RWPE2 (cell line): ENCODE measurements at places on chromosomes 5 and 9.

DNA sequence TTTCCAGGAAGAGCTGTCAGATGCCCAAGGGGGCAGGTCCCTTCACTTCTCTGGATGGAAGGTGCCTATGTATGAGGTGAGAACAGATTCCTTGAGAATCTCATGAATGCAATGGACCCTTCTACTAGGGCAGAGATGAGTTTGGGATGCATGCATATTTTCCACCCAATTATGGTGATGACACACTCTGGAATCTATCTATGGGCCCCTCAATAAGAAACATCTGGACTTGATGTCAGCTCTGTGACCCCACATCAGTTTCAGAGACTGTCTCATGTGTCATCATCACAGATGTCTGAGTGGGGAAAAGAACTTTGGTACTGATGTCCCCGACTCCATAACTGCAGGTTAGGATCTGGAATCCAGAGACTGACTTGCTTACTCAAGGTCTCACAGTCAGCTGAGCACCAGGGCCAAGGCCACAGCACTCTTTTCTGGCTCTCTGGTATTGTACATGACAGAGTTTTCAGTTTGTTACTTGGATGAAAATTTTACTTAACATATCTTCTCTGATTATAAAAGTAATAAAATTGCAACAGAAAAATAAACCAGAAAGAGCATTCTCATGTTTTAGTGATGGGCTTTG lies 177.0 kb downstream of the DCP2 start:
- DNase-seq, result no peak

DNA sequence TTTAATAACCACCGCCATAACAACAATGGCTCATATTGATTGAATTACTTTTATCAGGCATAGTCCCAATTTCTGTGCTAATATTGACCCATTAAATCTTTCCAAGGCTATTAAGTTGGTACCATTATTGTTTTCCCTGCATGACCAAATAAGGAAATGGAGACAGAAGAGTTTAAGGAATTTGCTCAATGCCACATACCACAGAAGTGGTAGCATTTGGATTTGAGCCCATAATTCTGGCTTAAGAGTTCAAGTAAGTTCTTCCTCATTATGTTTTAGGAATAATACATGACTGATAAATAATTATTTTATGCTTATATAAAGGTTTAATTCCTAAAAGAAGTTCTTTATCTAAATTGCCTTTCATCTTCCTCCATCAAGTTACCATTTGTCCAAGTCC lies 43.4 kb upstream of the HAPLN1 start:
- no peak for DNase-seq

GRCh38 chr9:119289740-119290433 lies 79.3 kb downstream of the BRINP1 start:
- no peak for DNase-seq

- no peak for DNase-seq
These were observed 301.1 kb upstream of the PTGER4 start for GRCh38 chr5:40378396-40379177.

- no peak for DNase-seq
These were observed 201.3 kb downstream of the ARHGAP26 start for GRCh38 chr5:142971303-142972013.

- no peak for DNase-seq
These were observed 373.0 kb upstream of the MEF2C start for GRCh38 chr5:89255845-89256463.

DNA sequence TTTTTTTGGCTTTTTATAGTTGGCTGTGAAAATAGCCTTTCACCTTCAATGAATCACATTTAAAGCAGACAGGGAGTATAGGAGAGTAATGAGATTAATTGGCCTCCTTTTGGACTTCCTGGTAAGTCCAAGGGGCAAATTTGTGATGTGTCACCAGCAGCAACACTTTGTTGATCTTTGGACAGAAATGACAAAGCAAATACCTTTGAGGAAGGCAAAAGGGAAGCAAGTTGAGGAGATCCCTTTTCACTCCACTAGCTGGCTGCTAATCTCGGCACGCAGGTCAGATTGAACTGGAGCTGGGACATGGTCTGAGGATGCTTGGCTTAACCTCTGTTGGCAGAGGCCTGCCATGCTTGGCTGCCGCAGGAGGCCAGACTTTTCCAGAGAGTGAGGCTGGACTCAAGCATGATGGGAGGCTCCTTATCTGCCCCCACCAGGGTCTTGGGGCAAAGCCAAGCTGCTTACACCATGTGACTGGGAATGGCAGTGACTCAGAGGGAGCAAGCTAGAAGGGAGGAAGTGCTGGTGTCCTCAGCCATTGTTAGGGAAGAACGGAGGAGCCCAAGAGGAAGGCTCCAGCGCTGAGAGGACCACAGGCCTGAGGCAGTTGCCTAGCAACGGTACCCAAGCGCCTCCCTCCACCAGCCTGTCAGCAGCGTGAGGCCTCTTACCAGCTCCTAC lies 174.5 kb upstream of the MAP1B start:
- DNase-seq, result no peak

DNA sequence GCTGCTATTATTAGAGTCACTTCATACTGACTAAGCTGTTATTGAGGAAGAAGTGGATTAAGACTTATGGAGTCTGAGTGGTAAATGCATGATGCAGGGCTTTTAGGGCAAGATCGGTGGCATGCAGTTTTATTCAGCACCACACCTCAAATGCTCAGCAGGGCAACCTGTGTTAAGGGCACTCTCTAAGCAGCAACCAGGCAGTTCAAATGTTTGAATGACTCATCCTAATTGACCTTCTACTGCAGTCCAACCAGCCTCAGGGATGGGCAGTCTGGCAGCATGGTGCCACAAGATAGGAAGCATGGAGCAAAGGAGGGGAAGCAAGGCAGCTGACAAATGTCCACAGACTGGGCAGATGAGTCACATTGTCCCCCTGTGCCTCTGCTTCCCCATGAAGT lies 80.2 kb upstream of the MIER3 start:
- DNase-seq, result no peak

DNA sequence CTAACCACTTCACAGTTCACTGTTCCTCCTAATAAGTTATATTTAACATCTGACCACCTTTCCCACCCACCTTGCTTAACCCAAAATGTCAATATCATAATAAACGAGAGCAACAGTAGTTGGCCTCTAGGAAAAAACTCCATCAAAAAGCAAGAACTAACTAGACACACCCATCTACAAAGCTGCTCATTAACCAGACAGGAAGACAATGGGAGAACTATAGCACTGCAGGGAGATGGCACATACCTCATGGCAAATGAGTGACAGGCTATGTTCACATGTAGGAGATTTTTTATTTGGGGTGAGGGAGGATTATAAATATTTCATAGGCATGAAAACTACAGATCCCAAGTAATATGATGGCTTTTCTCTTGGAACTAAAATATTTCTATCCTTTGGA lies 23.6 kb upstream of the CDK5RAP2 start:
- DNase-seq, result no peak

DNA sequence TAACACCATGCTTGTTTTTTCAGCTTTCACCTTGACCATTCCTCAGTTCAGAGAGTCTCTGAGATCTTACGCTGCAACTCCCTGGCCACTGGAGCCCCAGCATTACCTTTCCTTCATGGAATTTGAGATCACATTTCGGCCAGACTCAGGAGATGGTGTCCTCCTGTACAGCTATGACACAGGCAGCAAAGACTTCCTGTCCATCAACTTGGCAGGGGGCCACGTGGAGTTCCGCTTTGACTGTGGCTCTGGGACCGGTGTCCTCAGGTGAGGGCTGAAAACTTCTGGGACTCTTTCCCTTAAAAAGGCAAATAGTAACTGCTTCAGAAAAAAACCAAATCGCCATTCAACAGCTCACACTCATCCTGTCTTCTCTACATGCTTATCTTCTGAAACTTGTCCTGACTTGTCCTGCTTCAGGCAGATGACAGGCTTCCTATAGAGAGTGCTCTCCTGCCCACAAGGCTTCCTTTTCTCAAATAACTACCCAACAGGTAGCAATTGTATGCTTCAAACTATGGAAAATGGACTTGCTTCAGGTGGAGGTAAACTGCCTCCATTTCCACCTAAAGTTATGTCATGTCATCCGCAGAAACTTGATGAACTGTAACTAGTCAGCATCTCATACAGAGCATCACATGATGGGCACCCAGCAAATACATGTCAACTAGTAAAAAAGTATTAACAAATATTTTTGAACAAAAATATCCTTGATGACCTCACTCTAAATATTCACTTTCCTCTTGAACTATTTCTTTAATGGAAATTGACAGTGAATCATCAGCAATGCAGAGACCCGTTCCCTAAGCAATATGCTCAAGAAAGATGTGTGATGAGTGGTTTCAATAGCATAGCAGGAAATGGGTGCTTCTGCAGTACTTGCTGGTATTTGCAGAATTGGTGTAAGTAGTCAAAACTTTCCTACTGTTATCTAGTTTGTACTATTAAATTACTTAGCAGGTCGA lies 129.2 kb downstream of the LIFR start:
- DNase-seq, result no peak

- DNase-seq, result no peak
These were observed 1.1 kb downstream of the OSTF1 start for GRCh38 chr9:75089373-75089766.

DNA sequence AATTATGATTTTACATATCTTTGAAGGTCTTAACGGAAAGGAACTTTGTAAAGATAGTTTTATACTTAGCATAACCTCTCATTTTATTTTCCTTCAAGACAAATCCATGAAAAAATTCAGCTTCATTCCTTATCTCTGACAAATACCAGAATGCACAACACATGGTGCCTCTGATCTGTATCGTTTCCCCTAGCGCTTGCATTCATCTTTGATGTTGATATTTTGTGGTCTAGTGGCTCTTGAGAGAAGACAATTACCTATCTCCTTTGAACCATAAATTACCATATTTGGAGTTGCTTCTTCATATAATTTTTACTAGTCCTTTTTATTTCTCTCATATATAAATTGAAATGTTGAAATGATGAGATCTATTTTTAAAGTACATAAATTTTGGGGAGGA lies 551.3 kb downstream of the PDE4D start:
- no peak for DNase-seq

GRCh38 chr5:58403822-58404433 lies 56.0 kb downstream of the PLK2 start:
- no peak for DNase-seq

GRCh38 chr5:57422993-57423392 lies 59.6 kb downstream of the ACTBL2 start:
- DNase-seq, result no peak

GRCh38 chr9:97415146-97415545 lies 3.2 kb downstream of the TDRD7 start:
- DNase-seq, result no peak

GRCh38 chr9:123344192-123344949 lies 11.6 kb upstream of the CRB2 start:
- no peak for DNase-seq

GRCh38 chr5:76652809-76653414 lies 29.7 kb upstream of the F2RL2 start:
- DNase-seq, result no peak

DNA sequence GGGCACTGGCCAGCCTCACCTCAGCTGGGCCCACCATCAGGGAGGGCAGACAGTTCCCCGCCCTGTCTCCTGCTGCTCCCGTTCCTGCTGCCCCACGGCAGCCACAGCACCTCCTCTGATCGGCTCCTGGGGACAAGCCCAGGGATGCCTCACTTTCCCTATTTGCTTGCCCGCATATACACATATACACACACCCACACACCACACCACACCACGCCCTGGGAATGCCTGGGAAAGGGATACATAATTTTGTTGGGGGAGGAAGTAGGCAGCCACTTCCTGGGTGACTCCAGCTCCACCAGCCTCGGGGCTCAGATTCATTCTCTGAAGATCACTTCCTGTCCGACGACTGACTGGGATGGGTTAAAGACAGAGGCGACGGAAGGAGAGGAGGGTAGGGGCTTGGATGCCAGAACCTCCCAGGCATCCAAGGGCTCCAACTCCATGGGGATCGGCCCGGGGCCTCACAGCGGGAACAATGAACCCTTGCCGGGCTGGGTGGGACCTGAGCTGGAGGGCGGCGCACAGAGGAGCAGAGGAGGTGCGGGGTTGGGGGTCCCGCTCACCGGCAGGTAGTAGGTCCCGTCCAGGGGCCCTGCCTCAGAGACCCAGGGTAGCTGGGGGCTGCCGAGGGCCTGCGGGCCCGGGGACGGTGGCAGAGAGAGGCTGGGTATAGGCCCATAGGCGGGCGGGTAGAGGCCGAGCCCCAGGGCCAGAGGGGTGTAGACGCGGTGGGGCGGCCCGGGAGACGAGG lies 2.0 kb upstream of the MZB1 start:
- peak; percentile 86 for DNase-seq

- no peak for DNase-seq
These were observed 804.8 kb upstream of the ZNF608 start for GRCh38 chr5:125551246-125551645.

GRCh38 chr5:39040875-39041274 lies 33.3 kb downstream of the RICTOR start:
- no peak for DNase-seq

- DNase-seq, result no peak
These were observed 11.9 kb downstream of the DAB2 start for GRCh38 chr5:39412721-39413394.

DNA sequence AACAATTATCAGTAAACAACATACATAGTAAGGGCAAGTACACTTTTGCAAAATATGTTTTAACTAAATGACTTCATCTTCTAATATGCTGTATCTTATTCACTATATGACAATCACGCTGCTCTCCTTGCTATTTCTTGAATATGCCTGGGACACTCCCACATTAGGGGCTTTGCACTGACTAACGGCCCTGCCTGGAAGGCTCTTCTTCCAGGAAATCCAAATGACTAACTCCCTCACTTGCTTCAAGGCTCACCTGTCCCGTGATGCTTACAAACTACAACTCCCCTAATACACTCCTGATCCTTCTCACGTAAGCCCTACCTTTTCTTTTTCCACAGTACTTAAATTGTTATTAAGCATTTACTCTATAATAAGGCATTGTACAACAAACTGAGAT lies 10.6 kb downstream of the ERP44 start:
- DNase-seq, result no peak
